Myocyte (in vitro differentiated cells): ENCODE measurements at places on chromosomes 2 and 18.
A peak's percentile ranks its signal among the peaks of the same experiment; 100 is the strongest.

DNA sequence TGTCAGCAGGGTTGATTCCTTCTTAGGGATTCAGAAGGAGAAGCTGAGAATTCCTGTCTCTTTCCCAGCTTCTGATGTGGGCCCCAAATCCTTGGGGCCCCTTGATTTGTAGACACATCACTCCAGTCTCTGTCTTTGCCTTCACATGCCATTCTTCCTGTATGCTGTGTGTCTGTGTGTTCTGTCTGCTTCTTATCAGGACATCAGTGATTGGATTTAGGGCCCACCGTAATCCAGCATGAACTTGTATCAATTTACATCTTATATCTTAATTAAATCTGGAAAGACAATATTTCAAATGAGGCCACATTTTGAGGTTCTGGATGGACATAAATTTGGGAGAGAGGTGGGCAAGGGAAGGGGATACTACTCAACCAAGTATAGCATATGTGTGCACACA, 9.7 kb downstream of the NEUROD1 start:
- DNase-seq, result no peak

DNA sequence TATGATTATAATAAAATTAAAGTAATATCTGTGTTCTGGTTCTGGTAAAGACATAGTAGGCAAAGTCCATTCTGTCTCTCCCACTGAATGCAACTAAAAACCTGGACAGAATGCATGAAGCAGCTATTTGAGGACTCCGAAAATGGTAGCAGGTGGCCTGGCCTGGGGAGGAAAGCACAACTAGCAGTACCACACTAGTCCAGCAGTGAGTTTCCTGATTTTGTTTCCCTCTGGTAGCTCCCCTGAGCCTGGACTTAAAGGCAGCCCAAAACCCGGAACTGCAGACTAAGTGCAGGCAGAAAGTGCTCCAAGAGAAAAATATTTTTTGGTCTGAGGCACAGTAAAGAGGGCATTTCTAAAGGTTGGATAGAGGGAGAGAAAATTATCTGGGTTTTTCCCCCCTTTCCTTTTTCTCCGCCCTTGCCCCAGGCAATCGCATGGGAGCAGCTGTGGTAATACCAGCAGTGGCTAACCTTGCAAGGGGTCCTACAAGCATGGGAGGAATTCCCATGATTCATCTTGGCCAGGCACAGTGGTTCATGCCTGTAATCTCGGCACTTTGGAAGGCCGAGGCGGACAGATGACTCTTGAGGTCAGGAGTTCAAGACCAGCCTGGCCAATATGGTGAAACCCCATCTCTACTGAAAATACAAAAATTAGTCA, 32.3 kb downstream of the ASXL2 start:
- peak; percentile 45 for DNase-seq

DNA sequence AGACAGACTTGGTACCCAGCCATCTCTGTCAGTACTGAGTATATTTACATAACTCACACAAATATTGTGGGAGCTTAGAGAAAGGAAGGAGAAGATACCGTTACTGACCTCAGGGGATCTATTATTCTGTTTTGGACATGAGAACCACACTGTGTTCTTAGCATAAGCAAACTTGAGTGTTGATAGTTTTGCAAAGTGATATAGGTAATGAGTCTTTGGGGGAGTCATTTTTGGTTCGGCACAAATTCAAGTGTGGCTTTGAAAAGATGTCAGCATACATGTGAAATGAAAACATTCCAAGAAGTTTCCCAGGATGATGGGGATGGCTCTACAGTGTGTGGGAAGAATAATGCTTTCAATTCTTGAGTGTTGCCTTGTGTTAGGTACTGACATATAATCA, 24.1 kb downstream of the SMARCAL1 start:
- no peak for DNase-seq

DNA sequence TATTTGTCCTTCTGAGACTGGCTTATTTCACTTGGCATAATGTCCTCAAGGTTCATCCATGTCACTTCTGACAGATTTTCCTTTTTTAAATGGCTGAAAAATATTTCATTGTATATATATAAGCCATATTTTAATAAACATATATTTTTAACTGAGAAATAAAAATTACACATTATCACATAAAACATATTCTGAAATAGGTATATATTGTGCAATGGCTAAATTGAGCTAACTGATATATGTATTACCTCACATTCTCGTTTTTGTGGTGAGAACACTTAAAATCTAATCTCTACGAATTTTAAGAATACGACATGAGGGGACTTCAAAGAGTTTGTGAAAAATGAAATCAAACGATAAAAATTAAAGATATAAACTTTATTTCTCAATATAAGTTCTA, 25.7 kb upstream of the ZSWIM2 start:
- DNase-seq, result no peak

DNA sequence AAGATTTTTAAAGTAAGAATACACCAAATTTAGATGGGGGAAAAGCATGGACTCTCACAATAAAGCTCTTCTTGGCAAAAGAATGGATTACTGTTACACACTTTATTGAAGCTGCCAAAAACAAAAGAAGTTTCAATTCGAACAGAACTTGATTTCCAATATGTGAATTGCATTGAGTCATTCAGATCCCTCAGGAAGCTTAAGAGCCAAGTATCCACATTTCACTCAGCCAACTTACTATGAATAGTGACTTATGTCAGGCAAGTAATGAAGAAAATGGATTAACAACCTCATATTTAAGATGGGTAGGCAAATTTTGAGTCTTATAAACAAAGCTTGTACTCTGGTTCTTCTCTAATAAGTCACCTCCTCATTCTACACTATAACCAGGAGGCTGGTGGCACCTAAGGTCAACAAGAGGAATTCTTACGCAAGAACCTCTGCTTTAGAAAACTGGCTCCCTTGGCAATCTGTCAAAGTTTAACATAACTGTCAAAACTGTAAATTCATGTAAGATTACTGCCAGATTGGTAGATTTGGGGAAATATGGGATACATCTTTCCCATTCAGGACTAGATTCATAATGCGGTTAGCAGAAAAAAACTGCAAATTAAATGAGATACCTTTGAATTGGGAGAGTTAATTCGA, 6.0 kb downstream of the HADHA start:
- no peak for DNase-seq
